ENCODE measurements at places on chromosomes 4 and X. TPM values are rescaled to one million over a fixed set of nuclear protein-coding genes. Genes with fewer than 3 reads are reported as not detected.

SSX1 gene
- not detected for total RNA-seq

SULT1B1 gene
- not detected for total RNA-seq

ETDA gene
- total RNA-seq = not detected

IL21 gene
- total RNA-seq = not detected

FLNA gene
- 1,670 TPM for total RNA-seq

RS1 gene
- not detected for total RNA-seq

CTAG1B gene
- total RNA-seq = not detected

ADH1B gene
- not detected for total RNA-seq

ABLIM2 gene
- total RNA-seq = 0.58 TPM

ZXDB gene
- total RNA-seq = 7.0 TPM

PCSK1N gene
- 40.2 TPM for total RNA-seq

MAPK10 gene
- 0.64 TPM for total RNA-seq

NFKB1 gene
- total RNA-seq = 24.3 TPM

ARX gene
- 0.29 TPM for total RNA-seq

UTP14A gene
- 53.8 TPM for total RNA-seq

SERTM2 gene
- not detected for total RNA-seq

YTHDC1 gene
- total RNA-seq = 25.8 TPM

CT55 gene
- total RNA-seq = not detected

CXCL11 gene
- total RNA-seq = not detected

HTRA3 gene
- total RNA-seq = 14.4 TPM

TLR3 gene
- total RNA-seq = 0.25 TPM

DDX60 gene
- 4.2 TPM for total RNA-seq

SRPX gene
- total RNA-seq = 7.3 TPM

SERPINA7 gene
- total RNA-seq = not detected

DRD5 gene
- not detected for total RNA-seq

IRAK1 gene
- total RNA-seq = 234 TPM
